ENCODE measurements at places on chromosomes 4 and X. TPM values are rescaled to one million over a fixed set of nuclear protein-coding genes. Genes with fewer than 3 reads are reported as not detected.

SCRG1 gene
- total RNA-seq, result 0.17 TPM

DNA sequence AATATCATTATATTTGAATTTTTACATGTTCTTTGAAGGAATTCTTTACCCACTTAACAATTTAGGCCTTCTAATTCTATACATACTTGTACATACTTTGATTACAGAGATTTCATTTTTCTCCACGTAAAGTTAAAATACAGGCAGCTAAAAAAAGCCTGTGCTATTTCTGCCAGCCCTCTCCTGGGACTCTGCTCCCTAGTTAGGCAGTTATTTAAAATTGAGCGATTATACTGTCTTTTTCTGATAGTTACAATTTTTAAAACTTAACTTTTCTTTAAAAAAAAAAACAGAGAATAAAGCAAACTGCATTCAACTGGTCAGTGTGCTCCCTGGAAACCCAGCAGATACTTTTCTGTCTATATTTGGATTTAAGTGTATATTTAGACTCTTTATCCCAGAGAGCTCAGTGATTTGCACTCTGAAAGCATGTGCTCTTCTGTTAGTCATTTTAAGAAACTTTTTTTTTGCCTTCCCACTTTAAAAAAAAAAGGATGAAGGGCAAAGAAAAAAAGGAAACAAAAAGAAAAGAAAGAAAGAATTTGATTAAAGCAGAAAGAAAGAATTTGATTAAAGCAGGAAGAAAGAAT, 18.1 kb upstream of the FAM241A start:
- DNase-seq, result peak; percentile 23

DNA sequence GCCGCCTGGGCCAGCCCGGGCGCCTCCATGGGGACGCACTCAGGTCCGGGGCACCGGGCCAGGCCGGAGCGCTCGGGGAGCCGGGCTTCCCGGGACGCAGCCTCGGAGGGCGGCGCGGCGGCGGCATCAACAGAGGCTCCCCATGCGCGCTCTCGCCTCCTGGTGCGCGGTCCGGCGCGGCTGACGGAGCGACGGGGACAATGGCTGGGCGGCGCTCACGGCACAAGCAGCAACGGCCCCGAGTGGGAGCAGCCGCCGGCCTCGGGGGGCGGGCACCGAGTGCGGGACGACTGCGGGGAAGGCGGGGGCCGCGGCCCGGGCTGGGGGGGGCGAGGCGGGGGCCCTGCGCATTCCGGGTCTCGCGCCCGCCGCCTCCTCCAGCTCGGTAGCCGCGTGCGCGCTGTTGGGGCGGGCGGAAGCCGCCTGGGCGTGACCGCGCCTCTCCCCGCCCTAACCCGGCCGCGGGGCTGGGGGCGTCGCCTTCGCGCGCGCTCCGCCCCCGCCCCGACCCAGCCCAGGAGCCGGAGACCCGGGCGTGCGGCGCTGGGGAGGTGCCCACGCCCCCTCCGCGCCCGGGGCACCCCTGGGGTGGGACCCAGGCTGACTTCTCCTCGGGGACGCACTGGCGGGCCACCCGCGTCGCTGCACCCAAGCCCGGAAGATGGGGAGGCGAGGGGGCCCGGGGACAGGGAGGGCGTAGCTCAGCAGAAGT, at the start of gene PRKX:
PRKX (minus strand) TSS at position 425 of the 712 bp plus-strand sequence; CDS start at position 29, 396 bp downstream.
- peak; percentile 38 for DNase-seq

GRCh38 chr4:139922406-139923024, 231.5 kb downstream of the MAML3 start:
- DNase-seq, result peak; percentile 77

- peak; percentile 78 for DNase-seq
Observed at GRCh38 chr4:11106190-11106589, 322.5 kb downstream of the HS3ST1 start.

GYPE gene
- 1.3 TPM for total RNA-seq

All from fibroblast of lung (primary cell).